Stimulated activated CD8-positive, alpha-beta memory T cell treated with anti-CD3 and anti-CD28 coated beads, Interleukin-15, amount 100 ng/mL, for 24 hours (primary cell): ENCODE measurements at places on chromosomes 2 and 18.
A peak's percentile ranks its signal among the peaks of the same experiment; 100 is the strongest.

- DNase-seq: no peak
Observed at GRCh38 chr18:26526966-26527234, 21.5 kb downstream of the KCTD1 start.

- DNase-seq: no peak
Observed at GRCh38 chr2:45723857-45724256, 72.4 kb downstream of the PRKCE start.

GRCh38 chr2:127606625-127607398, 39.1 kb upstream of the GPR17 start:
- DNase-seq: no peak

DNA sequence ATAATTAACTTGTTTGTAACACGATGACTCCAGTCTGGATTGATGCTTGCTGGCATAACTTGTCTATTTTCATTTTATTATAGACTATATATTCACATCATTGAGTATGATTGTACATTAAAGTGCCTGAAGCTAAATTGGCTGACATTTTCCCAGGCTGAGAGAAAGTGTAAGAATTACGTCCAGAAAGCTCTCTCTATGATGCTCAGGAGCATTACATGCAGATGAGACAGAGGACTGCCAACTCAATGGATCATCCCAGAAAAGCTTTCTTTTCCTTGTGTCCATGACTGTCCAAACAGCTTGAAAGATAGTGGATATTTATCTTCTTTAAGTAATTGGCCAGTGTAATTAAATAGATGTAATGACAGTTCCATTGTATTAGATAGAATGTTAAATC, 1372.2 kb upstream of the TMEFF2 start:
- DNase-seq: no peak

DNA sequence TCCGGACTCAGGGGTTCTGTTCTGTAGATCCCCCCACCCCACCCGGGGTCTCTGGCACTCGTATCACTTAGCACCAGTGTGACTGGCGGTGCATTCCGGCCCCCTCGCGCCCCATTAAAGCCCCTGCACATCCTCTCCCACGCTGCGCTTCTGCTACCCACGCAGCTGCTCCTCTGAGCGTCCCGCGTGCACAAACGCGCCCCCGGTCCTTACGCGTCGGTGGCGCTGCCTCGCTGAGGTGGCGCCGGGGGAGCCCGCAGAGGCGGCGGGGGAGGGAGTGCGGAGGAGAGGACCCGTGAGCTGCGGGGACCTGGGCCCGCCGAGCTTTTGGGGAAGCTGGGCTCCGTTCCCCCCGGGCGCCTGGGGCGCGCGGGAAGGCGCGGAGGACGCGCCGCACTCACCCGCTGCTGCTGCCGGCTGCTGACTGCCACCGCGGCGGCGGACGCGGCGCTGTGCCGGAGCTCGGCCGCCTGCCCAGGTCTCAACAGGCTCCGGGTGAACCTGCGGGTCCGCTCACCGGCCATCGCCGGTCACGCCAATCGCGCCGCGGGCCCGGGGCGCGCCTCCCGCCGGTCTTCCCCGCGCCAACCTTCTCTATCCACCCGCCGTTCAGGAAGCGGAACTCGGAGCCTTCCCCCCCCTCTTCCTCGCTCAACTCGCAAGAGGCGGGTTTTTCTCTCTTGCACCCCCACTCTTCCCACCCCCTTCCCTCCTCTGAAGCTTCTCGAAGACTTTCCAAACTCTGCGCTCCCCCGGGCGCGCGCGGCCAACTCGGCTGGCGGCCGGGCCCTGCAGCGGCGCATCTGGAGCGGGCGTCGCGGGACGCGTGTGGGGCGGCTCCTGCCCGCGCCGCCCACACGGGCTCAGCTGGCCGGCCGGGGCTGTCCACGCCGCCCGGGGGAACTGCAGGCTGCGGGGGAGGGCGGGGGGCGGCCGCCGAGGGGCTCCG, at the start of gene DOCK10:
Gene DOCK10, minus strand, starts transcription at position 618 of the 949 bp plus-strand sequence. Its CDS starts 94 bp downstream, at position 524.
- peak; percentile 26 for DNase-seq

DNA sequence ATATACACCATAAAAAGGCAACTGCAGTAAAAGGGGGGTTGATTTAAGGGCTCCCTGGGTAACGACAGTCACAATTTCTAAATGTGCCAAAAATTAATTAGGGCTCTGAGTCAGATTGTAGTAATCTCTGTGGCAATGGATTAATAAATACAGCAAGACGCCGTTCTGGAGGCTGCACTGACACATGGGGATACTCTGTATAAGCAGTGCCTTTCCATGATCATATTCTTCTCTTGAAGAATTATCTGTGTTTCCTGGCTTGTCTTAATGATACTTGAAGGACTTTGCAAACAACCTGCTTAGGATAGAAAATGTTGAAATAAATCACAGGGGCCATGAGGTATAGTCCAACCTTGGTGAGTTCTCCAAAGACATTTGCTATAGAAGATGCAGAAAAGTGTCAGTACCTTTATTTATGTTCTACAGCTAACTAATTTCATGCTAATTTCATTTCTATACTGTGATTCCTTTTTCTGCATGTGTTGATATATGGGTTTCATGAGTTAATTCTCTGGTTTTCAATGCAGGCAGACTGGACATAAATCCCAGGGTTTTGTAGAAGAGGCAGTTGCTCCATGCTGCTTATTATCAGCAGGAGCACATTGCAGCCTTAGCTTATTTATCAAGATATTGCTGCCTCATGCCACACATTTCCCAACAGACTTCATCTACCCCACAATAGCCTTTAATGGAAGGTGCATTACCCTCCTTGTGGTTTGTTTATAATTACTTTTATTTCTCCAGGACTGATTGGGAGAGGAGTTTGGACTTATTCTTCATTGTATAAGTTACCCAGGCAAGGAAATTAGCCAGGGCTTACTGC, 54.8 kb downstream of the HNMT start:
- no peak for DNase-seq

DNA sequence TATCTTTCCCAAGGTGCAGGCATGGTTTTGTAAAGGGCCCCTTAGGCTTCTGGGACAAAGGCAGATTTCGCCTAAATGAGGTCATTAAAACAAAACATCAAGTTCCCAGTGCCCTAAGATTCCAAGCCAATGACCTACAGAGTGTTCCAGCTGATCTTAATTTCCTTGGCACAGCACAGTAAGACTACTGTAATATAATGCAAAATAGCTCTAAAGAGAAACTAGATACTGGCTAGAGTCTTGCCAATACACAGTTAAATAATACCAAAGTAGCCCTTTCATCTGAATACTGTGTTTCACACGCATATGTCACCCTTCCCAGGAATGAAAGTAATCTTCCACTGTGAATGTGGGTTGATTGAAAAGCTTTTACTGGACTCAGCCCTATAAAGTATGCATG, 14.7 kb downstream of the GRB14 start:
- no peak for DNase-seq

- no peak for DNase-seq
Observed at GRCh38 chr18:33761363-33761762, 183.3 kb downstream of the ASXL3 start.

- DNase-seq: no peak
Observed at GRCh38 chr2:172921532-172922236, 154.0 kb upstream of the MAP3K20 start.

GRCh38 chr2:133838642-133839365, 270.5 kb upstream of the NCKAP5 start:
- no peak for DNase-seq

DNA sequence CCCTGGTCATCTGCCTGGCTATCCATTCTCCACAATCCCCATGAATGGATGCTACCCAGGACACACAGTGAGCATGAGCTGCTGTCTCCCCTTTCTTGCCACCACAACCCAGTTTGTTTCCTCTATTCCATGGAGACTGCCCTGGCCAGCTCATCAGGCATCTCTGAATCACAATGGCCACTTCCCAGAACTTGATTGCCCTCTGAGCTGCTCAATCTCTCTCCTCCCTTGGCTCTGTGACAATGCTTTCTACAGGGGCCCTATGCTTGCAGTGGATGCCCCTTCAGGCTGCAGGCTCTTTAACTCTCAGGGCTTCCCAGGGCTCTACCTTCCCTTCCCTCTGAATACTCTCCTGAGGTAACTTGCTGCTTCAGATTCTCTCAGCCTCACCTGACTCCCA, 14.4 kb upstream of the SLC4A5 start:
- DNase-seq: no peak

- no peak for DNase-seq
Observed at GRCh38 chr2:88199912-88200682, 30.0 kb downstream of the THNSL2 start.

DNA sequence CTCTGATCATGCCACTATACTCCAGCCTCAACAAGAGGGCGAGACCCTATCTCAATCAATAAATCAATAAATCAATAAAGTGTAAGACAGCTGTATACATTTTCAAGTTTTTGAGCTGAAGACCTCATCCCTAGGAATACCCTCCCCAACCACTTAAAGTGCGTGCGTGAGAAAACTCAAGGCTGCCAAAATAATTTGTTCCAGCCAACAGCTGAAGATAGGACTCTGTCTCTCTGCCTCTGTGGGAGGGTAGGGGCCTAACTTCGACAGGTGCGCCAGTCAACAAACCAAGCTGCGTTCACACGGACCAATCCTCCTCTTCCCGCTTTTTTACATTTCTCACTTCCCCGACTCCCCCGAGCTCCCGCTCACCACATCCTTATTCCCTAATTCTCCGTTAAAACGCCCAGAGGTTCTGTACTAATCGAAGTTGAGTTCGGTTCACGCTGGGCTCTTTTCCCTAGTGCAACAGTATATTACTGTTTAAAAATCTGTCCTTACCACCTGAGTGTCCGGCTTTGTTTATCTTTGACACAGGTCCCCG, 618 bp downstream of the POLR2D start:
- DNase-seq: no peak

DNA sequence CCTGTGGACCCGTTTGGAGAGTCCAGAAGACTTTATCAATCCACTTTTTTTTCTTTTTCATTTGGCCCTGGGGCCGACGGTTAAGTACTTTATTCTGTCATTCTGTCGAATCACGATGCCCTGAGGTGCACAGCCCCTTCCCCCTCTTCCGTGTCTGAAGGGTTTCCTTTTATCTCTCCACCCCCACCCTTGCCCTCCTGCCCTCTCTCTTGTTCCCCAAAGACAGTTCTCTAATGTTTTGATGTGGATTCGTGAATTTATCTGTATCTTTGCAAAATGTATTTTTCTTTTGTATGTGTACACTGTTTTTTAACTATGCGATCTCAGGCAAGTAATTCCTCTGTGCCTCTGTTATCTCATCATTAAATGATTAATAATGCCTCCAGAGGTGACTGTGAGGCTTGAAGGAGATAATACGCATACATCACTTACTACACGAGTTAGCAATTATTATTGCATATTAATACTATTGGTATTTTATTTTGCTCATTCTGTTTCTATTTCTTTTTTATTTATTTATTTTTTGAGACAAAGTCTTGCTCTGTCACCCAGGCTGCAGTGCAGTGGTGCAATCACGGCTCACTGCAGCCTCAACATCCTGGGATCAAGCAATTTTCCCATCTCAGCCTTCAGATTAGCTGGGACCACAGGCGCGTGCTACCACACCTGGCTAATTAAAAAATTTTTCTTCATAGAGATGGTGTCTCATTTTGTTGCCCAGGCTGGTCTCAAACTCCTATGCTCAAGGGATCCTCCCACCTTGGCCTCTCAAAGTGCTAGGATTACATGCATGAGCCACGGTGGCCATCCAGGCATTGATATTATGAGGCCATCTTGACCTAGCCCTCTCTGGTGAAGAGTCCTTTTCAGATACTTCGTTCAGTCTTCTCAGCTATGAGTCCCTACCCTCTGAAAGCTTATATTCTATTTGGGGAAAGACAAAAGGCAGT, 1.4 kb upstream of the CASP8 start:
- no peak for DNase-seq

DNA sequence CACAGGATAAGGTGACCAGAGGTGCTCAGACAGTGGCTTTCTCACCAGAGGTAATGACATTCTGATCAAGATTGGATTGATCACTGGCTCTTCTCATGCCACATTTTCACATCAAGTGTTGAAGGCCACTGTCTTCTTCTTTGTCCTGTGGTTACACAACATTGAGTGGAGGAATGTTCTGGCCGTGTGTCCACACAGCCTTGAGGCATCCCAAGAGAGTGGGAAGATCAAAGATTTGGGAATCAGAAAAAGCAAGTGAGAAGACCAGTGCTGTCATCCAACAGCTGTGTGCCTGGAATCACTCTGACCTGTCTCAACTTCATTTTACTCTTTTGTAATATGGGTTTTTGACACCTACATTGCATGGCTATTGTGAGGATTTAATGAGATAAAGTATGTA, 67.4 kb downstream of the IL1R2 start:
- no peak for DNase-seq

- DNase-seq: no peak
Observed at GRCh38 chr2:23506531-23507266, 121.7 kb downstream of the KLHL29 start.

DNA sequence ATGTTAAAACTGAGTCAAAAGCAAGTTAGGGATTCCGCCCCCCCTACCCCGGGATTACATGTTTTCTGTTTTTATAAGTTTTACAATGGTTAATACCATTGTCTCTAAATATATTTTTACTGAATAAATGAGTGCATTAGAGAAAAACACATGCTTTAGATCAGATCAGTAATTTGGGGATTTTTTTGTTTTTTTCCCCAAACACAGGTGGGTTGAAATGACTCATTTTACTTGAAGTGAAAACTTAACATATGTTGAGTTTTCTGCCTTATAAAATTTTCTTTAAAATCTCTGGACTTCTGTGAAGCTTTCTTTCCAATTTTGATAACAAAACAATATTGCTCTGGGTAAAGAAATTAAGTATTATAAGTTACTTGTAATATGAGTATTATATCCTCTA, 114.4 kb downstream of the AGPS start:
- no peak for DNase-seq

DNA sequence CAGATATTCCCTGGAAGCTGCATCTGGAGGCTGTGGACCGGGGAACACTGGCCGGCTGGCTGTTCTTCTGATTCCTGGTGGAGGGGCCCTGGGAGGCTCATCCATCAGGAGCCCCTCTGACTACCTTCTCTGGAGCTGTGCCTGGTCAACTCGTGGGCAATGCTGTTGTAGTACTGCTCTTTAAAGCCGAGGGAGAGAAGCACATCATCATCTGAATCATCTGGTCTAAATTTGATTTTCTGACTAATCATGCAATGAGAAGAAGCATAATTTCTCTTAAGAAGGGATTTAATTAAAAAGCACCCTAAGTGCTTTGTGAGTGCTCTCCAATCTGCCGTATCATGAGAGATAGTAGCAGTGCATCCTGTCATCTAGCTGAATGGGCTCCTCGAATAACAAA, 229.5 kb downstream of the FHOD3 start:
- no peak for DNase-seq

- DNase-seq: no peak
Observed at GRCh38 chr18:415617-416612, 84.6 kb downstream of the COLEC12 start.

- DNase-seq: no peak
Observed at GRCh38 chr2:148578493-148578884, 66.1 kb upstream of the EPC2 start.

DNA sequence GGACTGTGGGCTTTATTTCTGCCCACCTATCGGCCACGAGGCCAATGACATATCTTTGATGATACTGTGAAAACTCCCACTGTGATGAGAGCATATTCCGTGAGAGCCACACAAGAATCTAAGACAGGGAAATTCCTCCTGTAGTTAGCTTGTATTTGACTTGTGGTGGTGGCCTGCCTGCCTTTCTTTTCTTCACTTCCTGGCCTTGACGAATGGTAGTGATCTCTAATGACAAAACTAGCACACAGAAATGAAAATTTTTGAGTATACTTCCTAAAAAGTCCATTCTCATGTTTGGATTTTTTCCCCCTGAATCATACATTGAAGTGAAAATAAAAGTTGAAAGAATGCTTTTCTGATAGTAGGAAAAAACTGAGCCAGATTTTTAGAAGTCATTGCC, 94.4 kb downstream of the MGAT5 start:
- DNase-seq: no peak
